M059J (cell line): ENCODE measurements at places on chromosomes 1 and 21.
A peak's percentile ranks its signal among the peaks of the same experiment; 100 is the strongest.

DNA sequence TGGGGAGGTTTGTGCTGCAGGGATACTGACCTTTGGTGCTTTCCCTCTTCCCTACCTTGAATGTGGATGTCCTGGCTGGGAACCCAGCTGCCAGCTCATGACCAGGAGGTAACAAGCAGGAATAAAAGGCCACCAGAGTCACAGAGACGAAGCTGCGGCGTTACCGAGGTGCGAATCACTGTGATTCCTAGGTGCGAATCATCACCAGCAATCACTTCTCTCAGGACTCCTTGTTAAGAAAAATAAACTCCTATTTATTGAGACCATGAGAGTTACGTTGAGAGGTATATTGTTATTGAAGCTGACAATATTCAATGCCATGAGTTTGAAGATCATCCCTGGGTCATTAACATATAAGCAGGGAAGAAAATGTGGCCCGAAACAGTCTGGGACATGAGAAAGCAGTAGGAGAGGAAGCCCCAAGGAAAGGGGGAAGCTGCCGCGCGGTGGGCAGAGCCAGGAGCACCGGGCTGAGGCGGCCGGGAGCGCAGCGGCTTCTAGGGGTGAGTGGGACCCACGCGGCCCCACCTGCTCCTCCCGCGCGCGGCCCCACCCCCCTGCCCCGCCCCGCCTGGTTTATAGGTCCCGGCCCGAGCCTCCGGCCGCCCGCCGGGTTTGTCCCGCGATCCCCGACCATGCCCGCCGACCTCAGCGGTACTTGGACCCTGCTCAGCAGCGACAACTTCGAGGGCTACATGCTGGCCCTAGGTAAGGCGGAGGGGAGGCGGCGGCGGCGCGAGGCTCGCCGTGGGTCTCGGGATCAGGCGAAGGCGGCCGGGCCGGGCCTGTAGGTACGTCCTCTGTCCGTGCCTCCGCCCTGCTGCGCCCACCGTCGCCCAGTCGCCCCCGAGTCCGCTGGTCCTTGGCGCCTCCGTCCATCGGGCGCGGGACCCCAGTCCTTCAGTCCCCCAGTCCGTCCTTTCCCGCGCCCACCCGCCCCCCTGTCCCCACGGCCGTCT, at the start of gene RBP7:
TSS of gene RBP7 (plus strand) at position 605 of the 959 bp plus-strand sequence. CDS start at position 636, 31 bp downstream.
- DNase-seq, result peak; percentile 20

DNA sequence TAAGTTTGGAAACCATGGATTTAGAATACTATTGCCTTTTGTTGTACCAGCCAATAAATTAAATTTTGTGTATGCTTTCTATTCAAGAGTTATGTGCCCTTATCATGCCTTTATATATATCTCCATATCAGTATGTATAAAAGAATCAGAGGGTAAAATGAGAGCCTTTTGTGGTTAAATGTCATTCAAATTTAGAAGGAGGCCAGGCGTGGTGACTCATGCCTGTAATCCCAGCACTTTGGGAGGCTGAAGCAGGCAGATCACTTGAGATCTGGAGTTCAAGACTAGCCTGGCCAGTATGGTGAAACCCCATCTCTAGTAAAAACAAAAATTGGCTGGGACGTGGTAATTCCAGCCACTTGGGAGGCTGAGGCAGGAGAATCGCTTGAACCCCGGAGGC, 88.9 kb downstream of the XPR1 start:
- DNase-seq, result peak; percentile 67

DNA sequence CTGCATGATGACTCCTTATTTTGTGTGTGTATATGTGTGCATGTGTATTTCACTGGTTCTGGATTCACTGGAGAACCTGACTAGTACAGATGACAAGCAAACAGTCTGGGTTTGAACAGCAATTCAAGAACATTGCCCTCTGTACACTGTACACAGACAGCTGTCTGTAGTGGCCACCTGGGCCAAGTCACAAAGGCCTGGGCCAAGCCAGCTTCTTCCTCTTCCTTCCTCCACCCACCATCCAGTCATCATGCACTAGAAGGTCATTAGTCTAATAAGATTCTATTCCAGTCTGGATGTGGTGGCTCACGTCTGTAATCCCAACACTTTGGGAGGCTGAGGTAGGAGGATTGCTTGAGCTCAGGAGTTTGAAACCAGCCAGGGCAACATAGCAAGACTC, 155.9 kb downstream of the ELAVL4 start:
- no peak for DNase-seq

DNA sequence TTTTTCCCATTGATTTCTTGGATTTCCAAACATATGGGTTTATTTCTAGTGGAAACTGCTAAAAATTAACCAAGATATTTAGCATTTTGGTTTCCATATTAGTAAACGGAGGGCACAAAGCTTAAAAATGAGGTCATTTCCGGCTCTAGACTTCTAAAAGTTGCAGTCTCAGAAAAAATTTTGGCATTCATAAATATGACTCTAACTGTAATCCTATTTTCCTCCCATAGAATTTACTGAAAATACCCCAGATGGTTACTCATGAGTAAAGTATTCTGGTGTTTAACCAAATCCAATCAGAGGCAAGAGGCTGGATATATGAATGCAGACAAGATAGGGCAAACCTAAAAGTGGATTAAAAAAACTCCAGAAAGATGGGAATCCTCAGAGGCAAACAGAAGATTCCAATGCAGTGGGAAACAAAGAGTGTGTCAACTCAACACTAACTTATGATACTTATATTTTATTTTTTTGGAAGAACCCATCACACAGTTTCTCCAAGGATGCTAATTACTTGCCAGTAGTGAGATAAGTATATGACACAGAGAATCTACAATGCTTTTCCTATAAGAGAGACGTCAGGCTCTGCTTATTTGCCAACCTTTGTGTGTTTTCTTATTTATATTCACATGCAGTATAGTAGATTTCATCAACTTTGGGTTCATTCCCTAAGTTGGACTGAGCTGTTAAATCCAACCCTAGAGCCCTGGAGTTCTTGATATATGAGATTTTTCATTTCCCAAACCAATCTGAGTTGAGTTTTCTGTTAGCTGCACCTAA, 90.1 kb upstream of the BCL10 start:
- DNase-seq, result peak; percentile 87

DNA sequence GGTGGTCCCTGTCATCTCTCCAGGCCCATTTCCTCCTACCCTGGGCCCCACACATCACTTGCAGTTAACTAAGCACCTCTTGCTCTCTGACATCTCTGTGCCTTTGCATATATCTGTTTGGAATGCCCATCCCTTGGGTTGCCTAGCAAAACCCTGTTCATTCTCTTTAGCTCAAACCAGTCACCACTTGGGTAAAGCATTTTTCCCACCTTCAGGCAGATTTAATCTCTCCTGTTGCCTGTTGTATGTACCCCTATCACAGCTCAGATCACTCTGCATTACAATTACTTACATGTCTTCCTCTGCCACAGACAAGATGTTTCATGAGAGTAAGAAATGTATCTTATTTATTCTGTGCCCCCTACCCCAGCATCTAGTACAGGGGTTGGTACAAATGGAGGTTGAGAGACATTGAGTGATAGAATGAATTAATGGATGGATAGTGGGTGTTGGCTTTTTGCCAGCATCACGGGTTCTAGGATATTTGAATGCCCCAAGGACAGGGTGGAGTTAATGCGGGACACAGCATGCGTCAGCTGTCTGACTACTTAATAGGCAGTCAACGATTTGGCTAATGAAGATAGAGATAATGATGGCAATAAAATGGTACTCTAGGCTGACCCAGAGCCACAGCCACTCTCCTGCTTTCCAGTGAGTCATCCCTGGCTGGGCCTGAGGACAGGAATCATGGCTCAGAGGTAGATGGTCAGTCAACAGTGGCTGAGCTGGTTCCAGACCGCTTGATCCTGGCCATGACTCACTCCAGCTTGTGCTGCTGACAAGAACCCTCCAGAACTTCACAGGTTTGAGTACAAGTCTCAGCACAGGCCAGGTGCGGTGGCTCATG, 6.5 kb downstream of the NR0B2 start:
- peak; percentile 99 for DNase-seq

GRCh38 chr1:16189921-16190621, 22.4 kb downstream of the ARHGEF19 start:
- peak; percentile 87 for DNase-seq

GRCh38 chr21:42545317-42545716, 31.7 kb downstream of the SLC37A1 start:
- DNase-seq, result no peak

- no peak for DNase-seq
Measured at GRCh38 chr21:14086553-14086952, 124.2 kb downstream of the LIPI start.

DNA sequence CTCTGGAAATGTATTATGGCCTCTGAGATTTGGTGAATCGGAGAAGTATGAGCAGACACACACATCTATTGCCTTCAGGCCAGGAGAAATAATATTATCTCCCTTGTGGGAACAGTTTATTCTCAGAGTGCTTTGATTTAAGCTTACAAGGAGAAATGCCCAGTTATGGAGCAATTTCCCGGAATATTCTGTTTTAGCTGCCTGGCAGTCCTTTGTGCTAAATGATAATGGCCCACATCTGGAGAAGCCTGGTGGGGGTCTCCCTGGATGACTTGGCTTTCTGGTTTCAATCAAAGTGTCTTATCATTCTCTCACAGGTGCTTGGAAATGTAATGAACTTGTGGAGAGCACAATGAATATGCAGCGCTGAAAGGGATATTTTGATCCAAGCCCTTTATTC, 389.6 kb upstream of the USP24 start:
- DNase-seq, result no peak

DNA sequence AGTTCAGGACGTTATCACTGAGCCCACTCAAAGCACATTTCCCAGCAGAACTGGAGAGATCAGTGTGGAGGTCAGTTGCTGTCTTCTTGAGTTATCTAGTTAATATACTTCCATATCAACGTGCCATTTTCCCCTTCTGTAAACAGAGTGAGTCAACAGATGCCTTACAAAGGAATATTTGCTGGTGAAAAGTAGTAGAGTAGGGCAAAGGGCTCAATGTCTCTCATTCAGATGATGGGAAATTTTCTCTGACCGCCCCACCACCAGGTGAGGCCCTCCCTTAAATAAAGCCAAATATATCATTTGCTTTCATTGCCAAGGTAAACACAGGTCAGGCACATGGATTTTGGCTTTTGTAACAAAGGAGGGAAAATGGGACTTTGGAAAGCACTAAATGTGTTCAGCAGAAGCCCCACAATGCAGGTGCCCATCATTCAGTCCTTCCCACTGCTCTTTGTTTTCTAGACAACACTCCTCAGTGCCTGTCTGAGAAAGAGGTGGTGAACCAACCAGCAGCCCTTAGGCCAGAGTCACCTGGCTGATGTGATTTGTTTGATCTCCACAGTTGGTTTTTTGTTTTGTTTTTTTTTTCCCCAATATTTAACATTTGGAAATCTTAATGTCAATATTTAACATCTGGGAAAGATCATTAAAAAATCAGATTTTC, 40.5 kb upstream of the SAMD13 start:
- DNase-seq, result peak; percentile 29
